Esophagus muscularis mucosa (tissue), 4 donors: ENCODE measurements at places on chromosomes 1 and 21.

GRCh38 chr1:98764485-98764884 is 103.0 kb downstream of the SNX7 start:
- no peak for DNase-seq
- no peaks in the 10 kb centered on the region for H3K27me3 ChIP-seq
- H3K27ac ChIP-seq, result no peak overlapping the region

- H3K4me3 ChIP-seq, result no peak overlapping the region
- no peaks in the 10 kb centered on the region for H3K27me3 ChIP-seq
- no peaks in the 10 kb centered on the region for H3K36me3 ChIP-seq
- H3K4me1 ChIP-seq, result no peaks in the 10 kb centered on the region
These were observed 368.8 kb upstream of the TMPRSS15 start for GRCh38 chr21:18772404-18772803.

DNA sequence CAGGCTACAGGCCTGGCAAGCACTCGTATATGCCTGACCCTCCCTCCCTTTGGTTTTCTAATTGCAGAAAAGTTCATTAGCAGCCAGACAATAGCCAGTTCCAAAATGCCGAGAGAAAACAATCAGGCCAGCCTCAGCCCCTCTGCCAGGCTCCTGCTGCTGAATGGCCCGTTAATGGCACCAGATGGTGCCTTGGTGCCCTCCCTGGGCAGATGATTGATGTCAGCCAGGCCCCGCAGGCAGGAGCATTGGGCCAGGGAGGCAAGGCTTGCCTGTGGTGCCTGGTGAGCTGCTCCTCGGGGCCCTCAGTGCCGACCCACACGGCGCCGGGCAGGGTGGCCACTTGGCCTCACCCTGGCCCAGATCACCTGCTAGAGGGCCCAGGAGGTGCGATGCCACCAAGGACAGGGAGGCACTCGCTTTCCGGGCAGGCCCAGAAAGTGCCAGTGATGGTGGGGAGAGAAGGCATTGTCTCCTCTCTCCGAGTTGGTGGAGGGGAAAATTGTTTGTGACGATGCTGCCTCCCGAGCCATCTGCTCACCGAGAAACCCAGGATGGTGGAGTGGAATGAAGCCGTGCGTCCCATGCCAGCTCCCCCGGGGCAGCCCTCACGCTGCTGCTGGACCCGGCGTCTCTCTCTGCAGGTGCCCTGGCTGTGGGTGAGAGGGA is 28.1 kb downstream of the QSOX1 start:
- H3K4me3 ChIP-seq, result no peak overlapping the region
- H3K4me1 ChIP-seq, result no peaks in the 10 kb centered on the region
- H3K27ac ChIP-seq, result no peak overlapping the region
- no peaks in the 10 kb centered on the region for H3K27me3 ChIP-seq
- H3K36me3 ChIP-seq, result peaks cover 42% of the 10 kb centered on the region

- DNase-seq, result no peak
- no peak overlapping the region for H3K4me3 ChIP-seq
- no peaks in the 10 kb centered on the region for H3K36me3 ChIP-seq
- H3K4me1 ChIP-seq, result peaks cover 7% of the 10 kb centered on the region
- no peak overlapping the region for H3K27ac ChIP-seq
These were observed 62.6 kb downstream of the SUSD4 start for GRCh38 chr1:223301371-223301770.

DNA sequence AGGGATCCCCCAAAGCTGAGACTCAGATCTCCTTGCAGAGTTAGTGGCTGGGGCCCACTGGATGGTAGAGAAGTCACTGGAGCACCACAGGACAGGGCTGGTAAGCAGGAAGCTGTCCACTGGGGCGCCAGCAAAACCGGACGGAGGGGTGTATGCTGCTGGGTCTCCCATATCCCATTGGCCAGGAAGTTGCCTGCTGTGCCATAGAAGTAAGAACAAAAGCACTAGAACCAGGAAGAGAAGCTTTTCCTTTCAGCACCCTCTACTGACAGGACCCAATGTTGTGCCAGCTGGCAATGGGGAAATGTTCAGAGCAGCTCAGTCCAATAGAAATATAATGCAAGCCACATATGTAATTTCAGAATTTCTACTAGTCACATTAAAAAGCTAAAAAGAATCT is 146.6 kb downstream of the SPATA46 start:
- no peaks in the 10 kb centered on the region for H3K36me3 ChIP-seq
- H3K27ac ChIP-seq, result no peak overlapping the region
- H3K4me3 ChIP-seq, result no peak overlapping the region
- H3K27me3 ChIP-seq, result no peaks in the 10 kb centered on the region
- DNase-seq, result no peak

DNA sequence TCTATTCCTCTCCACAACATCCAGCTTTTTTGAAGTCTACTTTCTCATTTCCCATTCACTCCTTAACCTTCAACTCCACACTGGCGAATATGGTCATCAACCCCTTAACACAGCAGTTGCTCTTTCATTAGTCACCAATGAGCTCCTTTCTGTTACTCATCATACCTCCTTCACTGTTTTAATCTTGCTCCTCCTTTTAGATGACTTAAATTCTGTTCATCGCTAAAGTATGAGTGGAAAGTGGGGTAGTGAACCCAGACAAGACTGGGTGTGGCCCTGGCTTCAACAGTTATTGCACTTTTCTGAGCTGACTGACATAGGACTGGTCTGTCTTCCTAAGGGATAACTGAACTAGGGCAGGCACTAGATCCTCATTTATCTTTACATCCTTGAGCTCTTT is 51.3 kb downstream of the AKT3 start:
- DNase-seq, result no peak
- H3K4me1 ChIP-seq, result peaks cover 6% of the 10 kb centered on the region
- no peak overlapping the region for H3K4me3 ChIP-seq
- no peak overlapping the region for H3K27ac ChIP-seq
- H3K36me3 ChIP-seq, result no peaks in the 10 kb centered on the region
